CD4-positive, alpha-beta T cell treated with Interleukin-2 at 100 ng/mL for 4 hours (primary cell): ENCODE measurements at places on chromosomes 11 and 22.
A peak's percentile ranks its signal among the peaks of the same experiment; 100 is the strongest.

- DNase-seq, result no peak
Observed at GRCh38 chr22:46349681-46350080, 14.2 kb downstream of the TRMU start.

DNA sequence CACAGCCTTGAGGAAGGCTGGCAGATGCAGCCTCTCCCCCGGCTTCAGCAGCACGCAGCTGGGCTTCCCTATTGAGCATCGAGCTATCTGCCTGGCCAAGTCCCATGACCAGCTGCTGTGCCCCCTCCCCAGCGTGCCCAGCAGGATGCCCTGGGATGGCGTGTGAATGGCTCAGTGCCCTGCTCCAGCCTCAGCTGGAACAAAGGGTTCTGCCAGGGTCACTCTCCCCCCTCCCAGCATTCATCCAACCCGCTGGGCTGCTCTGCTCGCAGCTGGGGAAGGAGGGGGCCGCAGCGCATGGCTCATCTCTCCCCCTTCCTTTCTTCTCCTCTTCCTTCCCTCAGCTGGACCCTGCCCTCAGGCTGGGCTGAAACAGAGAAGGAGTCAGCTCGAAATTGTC lies 14.5 kb downstream of the LRP4 start:
- DNase-seq, result no peak

- DNase-seq, result no peak
Observed at GRCh38 chr11:35285471-35285870, 133.9 kb downstream of the SLC1A2 start.

- no peak for DNase-seq
Observed at GRCh38 chr11:111729831-111730311, 36.3 kb downstream of the PPP2R1B start.

DNA sequence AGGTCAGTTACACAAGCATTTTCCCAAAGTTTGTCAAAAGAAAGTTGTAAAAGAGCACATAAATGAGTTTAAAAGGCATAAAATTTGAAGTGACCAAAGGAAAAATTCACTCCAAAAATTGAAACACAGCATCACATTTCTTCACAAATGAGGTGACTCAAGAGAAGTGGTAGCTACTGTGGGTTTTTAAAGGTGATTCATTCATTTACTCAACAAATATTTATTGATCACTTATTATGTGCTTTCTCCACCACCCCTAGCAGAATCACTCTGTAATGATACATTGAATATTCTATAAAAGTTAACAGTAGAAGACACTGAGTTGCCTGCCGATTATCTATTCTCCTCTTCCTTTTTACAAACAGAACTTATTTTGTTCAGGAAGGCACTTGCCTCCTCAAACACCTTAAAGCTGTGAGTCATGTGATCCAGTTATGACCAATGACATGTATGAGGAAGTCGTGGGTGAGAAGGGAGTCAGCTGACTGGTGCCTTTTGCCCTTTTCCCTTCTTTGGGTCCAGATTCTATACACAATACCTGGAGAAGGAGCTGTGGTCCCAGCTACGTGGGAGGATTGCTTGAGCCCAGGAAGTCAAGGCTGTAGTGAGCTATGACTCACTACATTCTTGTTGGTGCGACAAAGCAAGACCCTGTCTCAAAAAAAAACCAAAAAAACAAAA lies 67.7 kb upstream of the CLNS1A start:
- DNase-seq, result peak; percentile 6

DNA sequence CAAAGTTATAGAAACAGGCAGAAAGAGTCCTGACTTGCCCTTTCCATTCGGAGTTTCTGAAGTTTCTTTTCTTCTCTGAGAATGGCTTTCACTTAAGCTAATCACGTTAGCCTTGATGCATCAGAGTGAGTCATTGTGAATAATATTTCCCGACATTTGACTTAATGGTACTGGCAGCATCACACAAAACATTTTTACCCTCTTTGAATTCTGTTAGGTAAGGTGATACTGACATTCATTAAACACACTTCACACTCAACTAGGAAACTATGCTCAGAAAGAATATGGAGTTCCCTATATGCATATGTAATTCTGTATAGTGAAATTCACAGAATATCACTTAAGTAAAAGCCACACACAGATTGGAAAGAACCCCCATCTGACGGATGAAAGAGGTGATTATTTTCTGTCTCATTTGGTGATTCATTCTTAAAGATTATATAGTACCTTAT lies 120.8 kb upstream of the ARHGAP20 start:
- no peak for DNase-seq

DNA sequence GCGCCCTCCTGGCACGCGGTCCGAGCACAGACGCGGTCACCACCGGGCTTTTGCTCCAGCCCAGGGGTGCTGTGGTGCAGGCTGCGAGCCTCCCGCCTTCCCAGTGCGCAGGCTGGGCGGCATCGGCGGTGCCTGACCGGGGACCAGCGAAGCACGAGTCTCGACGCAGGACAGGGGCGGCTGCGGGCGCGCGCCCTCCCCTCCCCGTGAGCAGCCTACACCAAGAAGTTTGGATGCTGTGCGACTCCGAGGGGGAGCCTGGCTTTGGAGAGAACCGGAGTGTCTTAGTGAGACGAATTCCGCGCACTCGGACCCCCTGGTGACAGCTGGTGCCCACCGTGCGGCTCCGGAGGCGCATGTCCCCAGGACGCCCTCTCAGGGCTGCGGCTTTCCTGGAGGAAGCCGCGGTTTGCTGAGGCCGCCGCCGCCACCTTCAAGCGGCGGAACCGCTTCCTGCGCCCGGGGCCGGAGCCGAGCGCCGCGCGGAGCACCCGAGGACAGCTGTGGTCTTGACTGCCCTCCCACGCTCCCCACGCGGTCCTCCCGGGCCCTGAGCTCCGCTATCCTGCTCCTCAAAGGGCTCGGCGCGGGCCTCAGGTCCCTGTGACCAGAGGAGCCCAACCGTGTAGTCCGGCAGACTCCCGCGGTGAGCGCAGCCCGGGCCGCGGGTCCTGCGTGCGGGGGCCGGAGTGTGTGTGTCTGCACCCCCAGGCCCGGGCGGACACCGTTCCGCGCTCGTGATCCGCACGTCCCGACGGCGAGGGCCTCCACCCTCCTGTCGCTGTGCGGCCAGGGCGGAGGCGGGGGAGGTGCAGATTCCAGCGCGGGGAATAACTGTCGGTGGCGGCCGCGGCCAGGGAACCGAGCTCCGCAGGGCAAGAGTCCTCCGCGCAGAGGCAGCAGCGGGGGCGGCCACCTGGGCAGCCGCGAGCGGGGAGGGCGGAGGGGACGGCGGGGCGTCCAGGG lies 1.7 kb downstream of the FGF3 start:
- no peak for DNase-seq

DNA sequence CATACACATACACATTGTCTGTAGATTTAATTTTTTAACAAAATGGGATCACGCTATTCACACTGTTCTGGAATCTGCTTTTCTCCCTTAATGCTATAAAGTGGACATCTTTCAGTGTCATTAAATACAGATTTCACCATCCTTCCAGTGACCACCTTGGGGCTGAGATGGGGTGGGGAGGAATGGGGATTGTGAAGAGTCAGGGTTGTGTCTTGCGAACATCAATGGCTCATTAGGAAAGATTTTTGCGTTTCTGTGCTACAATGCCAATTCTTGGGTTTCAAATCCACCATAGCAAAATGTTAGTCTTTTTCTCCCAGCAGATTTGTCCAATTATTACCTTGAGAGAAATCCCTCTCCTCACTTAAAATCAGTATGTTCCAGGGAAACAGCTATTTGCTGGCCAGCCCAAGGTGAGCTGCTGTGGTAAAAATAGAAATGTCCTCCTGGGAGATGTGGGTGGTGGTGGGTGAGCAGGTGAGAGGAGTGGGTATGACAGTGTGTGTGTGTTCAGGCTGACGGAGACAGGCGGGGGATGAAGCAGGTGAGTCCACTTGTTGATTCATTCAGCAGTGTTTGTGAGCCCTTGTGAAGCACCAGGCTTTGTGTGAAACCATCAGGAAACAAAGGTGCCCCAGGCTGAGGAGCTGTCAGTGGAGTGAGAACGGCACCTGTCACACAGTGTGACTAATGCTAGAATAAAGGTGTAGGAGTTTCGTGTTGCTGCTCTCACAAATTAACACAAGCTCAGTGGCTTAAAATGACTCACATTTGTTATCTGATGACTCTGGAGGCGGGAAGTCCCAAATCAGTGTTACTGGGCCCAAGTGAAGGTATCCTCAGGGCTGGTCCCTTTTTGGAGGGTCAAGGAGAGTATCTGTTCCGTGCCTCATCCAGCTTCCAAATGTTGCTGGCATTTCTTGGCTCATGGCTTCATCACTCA lies 1.7 kb upstream of the CBX6 start:
- peak; percentile 91 for DNase-seq

DNA sequence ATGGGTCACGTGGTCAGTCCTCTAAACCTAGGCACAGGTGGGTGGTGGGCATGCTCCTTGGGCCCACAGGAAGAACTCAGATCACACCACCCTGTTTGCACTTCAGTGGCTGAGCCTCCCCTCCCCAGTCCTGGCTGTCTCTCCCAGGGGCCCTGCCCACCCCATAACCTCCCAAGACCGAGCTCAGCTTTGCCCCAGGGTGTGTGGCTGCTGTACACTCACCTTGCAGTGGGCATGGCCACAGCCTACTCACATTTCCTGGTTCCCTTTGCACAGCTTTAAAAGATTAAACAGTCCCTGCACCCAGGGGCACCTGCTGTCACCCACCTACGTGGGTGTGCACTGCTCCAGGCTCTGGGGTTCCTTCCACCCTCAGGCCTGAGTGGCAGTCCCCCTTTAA lies 13.8 kb downstream of the TRIOBP start:
- DNase-seq, result no peak

- DNase-seq, result no peak
Observed at GRCh38 chr11:105618343-105618955, 8.6 kb downstream of the GRIA4 start.

DNA sequence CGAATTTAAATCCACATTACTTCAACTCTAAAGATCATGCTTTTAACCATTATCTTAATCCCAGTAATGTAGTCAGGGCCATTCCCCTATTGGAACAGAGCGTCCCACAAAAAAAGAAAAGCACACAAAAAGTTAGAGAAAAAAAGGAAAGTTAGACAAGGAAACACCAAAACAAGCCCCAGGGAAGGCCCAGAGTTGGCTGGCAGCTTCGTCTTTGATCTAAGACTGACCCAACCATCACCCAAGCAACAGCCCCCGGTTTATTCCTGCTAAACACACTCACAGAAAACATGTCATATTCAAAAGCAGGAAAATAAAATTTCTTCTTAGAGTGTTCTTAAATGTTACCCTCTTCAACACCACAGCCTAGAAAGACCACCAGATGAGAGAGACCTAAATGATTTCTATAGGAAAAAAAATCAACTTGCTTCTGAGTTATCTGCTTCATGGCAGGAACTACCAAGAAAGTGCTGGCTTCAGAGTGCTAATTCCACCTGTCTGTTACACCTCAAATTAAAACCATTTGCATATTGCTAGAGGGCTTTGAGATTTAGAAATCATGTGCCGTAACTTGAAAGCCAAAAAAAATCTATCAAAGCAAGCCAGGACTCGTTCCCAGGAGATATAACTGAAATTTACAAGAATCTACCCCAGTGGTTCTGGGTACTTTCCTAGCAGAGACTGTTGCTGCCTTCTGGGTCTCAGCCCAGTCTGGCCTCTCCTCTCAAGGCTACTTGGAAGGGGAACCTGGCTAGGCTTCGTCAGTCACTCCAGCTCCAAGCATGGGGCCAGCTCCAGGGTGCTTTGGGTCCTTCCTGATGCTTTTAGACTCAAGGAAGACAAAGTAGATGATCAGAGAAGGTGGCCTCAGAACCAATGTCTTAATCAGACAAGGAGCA lies 31.2 kb downstream of the POU2AF3 start:
- DNase-seq, result no peak

GRCh38 chr11:69914286-69915150 lies 95.3 kb upstream of the FGF3 start:
- no peak for DNase-seq

GRCh38 chr11:74948546-74948897 lies 369 bp downstream of the XRRA1 start:
- DNase-seq, result no peak

GRCh38 chr11:64355078-64355940 lies 3.7 kb upstream of the RPS6KA4 start:
- DNase-seq, result peak; percentile 26

DNA sequence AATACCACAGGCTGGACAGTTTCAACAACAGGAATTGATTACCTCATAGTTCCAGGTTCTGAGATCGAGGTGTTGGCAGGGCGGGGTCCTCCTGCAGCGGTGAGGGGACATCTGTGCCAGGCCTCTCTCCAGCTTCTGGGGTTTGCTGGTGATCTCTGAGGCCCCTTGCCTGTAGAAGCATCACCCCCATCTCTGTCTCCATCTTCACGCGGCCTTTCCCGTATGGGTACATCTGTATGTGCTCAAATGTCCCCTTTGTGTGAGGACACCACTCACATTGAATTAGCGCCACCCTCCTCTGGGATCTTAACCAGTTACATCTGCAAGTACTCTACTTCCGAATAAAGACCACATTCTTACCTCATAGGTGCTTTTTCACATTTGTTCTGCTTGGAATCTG lies 1029.9 kb downstream of the BRD1 start:
- DNase-seq, result no peak

DNA sequence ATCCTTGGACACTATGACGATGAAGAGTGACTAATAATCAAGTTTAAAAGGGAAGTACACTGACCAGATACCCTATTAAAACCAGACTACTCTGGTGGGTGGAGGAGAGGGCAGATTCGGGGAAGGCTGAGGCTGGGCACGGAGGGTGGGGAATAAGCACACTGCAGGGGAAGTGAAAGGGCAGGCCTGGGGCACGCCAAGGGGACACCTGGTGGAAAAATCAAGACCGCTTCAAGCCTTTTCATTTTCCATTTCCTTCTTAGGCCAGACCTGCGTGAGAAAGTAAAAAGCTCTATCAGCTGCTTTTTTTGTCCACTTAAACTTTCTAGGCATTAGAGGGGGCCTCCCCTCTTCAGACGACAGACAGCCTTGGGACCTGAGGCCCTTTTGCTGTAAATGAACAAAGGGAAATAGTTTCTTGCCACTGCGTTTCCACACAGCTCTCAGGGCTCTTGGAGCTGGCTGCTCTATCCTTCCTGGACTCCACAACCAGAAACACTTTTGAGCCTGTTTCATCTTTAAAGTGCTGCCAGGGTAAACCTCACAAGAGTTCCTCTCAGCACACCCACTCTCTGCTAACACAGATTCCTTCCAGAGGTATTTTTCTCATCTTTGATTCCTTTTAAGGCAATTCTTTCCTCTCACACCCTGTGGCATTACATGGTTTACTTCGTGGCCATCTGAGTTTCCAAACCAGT lies 25.0 kb upstream of the SERPIND1 start:
- DNase-seq, result peak; percentile 1

- DNase-seq, result no peak
Observed at GRCh38 chr11:83693306-83693992, 407.3 kb upstream of the CCDC90B start.

- DNase-seq, result peak; percentile 8
Observed at GRCh38 chr11:72609045-72609444, 65.2 kb downstream of the PDE2A start.

DNA sequence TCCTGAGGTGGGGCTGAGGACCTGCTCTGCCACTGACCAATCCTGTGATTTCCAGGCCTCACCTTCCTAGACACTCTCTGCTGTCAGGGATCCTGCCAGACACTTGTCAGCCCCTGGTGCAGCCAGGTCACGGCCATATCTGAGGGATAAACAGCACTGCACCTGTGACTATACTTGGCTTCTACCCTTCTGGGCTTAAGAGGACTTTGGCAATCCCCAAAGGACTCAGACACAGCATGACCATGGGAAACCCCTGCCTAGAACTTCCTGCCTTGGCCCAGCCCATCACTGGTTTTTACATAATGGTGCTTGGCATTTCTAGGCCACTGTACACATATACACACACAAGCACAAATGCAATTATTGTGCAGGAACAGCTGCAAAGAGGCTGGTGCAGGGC lies 11.6 kb upstream of the OLFML1 start:
- DNase-seq, result no peak

- DNase-seq, result no peak
Observed at GRCh38 chr11:1668911-1669473, 28.0 kb upstream of the KRTAP5-6 start.
